ENCODE measurements at places on chromosomes 7 and 10.

GRCh38 chr10:97029271-97029670, 156.5 kb downstream of the SLIT1 start:
- no peak for DNase-seq

- no peak for DNase-seq
Measured at GRCh38 chr10:10222304-10222841, 795.3 kb upstream of the CELF2 start.

- DNase-seq = no peak
Measured at GRCh38 chr7:43220250-43220649, 107.8 kb downstream of the HECW1 start.

DNA sequence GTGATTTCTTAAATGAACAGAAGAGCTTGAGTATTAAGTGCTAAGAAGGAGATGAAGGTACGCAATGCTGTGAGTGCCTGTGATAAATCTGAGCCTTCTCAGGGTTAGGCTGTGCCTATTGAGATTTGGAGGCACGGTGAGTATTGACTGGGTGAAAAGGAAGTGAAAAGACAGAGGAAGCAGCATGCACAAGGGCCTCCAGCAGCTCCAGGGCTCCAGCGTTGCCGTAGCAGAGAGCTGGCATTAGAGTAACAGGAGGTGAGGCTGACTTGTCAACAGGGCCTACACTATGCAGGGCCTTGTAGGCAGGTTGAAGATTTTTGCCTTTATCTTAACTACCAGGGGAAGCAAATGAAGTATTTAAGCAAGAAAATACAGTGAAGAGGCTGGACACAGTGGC, 54.1 kb upstream of the PDCD4 start:
- no peak for DNase-seq

- DNase-seq = no peak
Measured at GRCh38 chr10:80168162-80168511, 35.6 kb downstream of the PLAC9 start.

- no peak for DNase-seq
Measured at GRCh38 chr7:51256209-51256781, 60.3 kb downstream of the COBL start.

DNA sequence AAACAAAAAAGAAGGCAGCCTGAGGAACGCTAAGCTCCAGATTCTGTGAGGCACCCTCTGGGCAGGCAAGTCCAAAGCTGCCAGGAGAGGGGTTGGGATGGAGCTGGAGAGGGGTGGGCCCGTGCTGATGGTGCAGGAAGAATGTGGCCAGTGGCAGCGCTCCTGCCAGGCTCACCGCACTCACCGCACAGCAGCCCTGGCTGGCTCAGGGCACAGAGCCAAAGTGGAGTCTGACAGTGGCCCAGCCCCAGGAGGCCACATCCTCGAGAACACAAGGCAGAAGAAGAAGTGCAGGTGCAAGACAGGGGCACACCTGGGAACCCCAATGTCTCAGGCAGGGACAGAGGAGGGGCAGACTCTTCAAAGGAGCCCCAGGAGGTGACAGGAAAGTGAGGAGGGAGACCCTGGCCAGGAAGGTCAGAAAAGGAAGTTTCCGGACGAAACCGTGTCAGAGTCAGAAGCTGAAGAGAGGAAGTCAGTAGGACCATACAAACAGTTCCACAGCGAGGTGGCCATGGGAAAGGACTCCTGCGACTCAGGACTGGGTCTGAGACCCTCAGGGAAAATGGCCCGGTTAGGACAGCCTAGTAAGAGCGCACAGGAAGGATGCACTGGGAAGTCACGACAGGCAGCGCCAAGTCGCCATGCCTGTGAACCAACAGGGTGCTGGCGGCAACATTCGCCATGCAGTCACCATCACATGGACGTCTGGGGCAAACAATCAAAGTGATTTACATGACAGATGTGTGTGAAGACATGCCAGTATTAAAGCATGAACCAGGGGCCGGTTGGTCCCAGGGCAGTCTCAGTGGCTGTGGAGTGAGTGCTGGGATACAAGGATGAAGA, 54.4 kb downstream of the COBL start:
- DNase-seq = no peak

DNA sequence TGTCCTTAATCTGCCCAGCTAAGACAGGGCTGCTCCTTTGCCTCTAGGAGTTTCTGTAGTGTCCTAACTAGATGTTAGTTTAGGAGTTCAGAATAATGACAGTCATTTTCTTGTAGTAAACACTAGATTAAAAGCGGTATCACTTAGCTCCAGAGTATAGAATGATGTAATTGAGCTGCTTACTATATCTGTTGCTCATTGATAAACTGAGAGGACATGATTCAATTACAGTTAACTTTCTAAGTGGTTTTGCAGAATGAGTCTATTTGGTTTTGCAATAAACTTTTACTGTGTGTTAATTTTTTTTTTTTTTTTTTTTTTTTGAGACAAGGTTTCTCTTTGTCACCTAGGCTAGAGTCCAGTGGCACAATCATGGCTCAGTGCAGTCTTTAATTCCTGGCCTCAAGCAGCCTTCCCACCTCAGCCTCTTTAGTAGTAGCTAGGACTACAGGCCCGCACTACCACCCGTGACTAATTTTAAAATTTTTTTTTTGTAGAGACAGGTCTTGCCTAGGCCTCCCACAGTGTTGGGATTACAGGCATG, 1.8 kb downstream of the STMP1 start:
- peak; percentile 62 for DNase-seq

DNA sequence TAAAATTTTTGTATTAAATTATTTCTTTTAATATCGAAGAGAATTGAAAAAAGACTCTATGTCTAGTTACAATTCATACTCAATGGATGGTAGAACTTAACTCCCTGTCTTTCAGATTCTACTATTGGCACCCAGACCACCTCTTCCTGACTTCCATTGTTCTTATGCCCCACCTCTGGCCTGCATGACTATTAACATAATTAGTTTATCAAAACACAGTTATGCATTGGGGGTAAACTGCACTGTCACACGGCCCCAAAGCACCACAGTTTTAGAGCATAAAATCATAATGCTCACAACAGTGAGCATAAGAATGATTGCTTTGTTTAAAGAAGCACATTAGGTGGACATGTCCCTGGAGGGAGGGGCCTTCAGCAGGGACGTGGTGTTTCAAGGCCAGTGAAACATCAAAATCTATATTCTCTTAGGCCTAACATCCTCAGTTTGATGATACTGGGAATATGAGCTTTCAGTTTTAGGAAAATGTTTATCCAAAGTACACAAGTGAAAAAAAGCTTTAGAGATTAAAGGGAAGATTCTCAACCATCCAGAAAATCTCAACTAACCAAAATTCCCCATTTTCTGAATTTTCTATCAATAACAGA, 79.8 kb downstream of the NRP1 start:
- no peak for DNase-seq

DNA sequence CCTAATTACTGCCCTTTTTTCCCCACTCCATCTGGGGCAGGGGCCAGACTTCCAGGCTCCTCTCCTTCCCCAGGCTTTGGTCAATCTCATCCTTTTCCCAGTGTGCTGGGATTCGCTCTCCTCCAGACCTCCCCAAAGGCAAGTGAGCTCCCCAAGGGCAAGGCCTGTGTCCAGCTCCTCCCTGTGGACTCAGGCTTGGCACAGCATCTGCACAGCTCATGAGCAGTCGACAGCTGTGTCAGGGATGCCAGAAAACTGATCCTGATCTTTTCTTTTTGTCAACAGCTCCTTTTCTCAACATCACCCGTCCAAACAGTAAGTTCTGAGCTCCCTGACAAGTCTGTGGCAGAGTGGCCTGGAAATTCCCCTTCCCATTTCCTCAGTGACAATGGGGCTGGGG, 67.1 kb downstream of the C10orf120 start:
- DNase-seq = no peak

DNA sequence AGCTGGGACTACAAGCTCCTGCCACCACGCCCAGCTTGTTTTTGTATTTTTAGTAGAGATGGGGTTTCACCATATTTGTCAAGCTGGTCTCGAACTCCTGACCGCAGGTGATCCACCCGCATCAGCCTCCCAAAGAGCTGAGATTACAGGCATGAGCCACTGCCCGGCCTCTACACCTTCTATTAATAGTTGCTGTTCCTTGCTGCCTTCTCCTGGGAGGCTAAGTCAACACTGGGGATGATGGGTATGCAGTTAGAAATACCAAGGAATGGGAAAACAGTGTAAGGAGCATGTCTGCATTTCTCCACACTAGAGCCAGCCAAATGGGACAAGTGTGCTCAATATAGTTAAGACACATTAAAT, 97.3 kb upstream of the PDLIM1 start:
- no peak for DNase-seq

- DNase-seq = no peak
Measured at GRCh38 chr7:28356619-28357018, 55.7 kb upstream of the CREB5 start.

DNA sequence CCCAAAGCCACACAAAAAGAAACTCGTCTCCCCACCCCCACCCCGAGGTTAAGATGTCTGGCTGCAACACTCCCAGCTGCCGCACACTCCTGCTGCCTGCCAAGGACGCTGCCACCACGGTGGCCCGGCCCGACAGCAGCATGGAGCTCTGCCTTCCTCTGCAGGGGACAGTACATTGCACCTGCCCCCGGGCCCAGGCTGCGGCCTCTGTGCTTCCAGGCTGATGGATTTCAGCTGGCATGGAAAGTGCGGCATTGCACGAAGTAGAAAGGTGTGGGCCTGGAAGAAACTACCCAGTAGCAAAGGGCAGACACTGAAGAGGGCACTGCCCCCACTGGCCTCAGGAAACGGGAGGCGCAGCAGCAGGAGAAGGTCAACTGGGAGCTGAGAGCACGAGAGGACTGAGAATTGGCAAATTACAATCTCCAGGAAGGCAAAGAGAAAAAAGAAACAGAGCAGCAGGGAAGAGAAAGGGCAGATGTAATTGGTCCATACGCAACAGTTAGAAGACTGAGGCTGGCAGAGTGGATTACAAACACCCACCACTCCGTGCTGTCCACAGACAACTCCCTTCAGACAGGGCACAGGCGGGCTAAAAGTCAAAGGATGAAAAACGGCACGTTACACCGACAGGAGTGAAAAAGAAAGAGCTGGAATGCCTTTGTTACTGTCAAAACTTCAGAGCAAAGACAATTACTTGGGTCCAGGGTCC, 117.1 kb upstream of the DIP2C start:
- no peak for DNase-seq

DNA sequence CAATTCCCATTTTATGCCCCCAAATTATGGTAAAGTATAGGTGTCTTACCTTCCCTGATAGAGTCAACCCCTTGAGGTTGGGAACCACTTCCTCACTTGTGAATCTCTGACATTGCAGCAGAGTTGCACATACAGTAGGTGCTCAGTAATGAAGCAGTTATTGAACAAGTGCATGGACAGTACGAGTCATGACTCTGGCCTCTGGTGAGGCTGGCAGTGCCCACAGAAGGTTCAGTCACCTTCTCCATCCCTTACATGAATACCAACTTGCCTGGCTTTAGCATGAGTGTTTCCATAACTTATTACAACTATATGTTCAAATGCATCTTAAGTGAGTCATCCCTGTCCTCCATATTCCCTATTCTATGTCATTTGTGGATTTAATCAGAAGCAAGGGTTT, 340.0 kb downstream of the ELMO1 start:
- DNase-seq = peak; percentile 3

- DNase-seq = no peak
Measured at GRCh38 chr10:33336582-33337325, 2.3 kb upstream of the NRP1 start.

- DNase-seq = peak; percentile 21
Measured at GRCh38 chr10:30366829-30367228, 17.8 kb upstream of the MTPAP start.

DNA sequence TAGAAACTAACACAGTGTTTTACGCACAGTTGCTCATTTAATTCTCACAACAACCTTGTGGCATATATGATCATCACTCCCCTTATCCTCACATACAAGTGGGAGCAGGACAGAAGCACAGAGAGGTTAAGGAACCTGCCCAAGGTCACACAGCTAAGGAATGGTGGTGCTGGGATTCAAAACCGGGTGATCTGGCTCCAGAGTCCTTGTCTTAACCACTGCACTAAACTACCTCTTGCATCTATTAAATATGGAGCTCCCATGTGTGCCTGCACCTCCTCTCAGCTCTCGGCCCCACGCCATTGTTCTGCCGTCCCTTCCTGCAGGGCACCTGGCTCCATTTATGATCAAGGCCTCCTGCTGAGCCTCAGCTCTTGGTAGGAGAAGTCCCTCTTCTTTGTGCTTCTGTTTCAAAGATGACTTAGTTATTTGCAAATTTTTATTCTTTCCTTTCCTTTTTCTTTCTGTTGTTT, 99.8 kb upstream of the PDGFA start:
- no peak for DNase-seq

- DNase-seq = no peak
Measured at GRCh38 chr10:119533473-119533872, 9.0 kb downstream of the RGS10 start.

DNA sequence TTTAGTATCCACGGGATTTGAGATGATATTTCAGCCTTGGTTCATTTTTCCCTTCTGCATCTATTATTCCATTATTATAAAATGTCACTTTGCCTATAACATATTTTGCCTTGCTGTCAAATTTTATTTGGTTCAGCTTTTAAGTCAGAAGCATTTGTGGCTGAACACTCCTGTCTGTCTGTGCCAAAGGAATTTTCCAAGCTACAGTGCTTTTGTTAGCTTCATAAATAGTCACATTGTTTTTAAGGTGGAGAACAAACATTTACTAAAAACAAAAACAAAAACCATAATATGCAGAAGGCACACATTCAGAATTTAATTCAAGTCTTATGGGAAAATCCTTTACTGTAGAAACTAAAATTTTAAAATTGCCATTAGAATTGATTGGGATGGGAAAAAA, 33.8 kb upstream of the ELMO1 start:
- DNase-seq = no peak

- DNase-seq = no peak
Measured at GRCh38 chr10:24311888-24312287, 103.0 kb downstream of the KIAA1217 start.

DNA sequence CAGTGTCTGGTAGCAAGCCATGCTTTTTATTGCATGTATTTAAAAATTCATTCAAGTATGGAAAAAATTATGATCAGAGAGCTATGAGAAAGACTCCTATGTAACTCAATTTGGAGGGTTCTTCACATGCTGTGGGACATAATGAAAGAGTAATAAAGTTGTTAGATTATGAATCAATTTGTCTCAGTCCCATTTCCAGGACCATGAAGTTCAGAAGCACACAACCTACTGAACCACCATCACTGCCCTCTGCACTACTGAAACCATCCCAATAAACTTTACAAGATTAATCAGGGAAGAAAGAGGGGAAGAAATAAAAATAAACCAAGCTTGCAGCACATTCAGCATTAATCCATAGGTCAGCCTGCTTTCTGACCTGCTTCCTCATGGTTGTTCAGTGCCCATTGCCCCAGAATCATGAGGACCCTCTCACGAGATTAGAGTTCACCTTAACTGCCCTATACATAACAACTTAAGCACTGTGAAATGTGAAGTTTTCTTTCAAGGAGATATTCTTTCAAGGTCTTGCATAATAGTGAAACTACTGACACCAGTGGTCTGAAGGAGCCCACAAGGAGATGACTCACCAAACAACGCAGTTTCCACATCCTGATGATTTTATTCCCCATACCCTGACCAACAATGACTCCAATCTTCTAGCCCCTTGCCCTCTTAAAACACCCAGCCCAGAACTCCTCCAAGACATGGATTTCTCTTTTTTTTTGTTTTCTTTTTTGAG, 171.5 kb upstream of the ADCY1 start:
- peak; percentile 47 for DNase-seq

GRCh38 chr7:75905785-75906604, 9.0 kb upstream of the POR start:
- DNase-seq = no peak

All from activated CD4-positive, alpha-beta T cell treated with anti-CD3 and anti-CD28 coated beads, Interleukin-2, Interleukin-4, amounts not matched to agents 100 ng/mL and 50 ng/mL, durations not matched to agents 16 hours and 8 hours (primary cell).